Neural crest cell (in vitro differentiated cells): ENCODE measurements at places on chromosomes 7 and 10. TPM values are rescaled to one million over a fixed set of nuclear protein-coding genes. Genes with fewer than 3 reads are reported as not detected.
A peak's percentile ranks its signal among the peaks of the same experiment; 100 is the strongest.

TSPAN12 gene
- 15.7 and 18.2 TPM in 2 replicates for total RNA-seq

DNA sequence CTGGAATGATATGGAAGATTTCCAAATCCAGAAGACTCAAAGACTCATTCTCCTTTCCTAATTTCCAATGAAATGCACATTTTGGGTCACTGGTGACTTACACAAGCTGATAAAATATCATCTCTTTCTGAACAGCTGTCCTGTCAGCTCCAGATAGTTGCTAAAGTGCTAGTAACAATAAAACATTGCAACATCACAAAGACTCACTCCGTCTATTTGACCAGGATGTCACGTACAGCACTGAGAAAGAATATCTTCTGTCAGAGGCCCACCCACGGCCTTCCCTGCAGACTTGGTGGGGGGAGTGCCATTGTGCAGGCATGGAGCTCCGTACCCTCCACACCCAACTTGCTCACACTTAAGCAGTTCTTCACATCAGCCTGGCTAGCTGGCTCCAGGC is 78.9 kb upstream of the EGR2 start:
- H3K36me3 ChIP-seq, result no peaks in the 10 kb centered on the region
- H3K27ac ChIP-seq, result no peak overlapping the region
- H3K27me3 ChIP-seq, result no peaks in the 10 kb centered on the region

AKR1D1 gene
- not detected in 2 replicates for total RNA-seq

GRCh38 chr7:16350634-16351033 is 70.7 kb downstream of the CRPPA start:
- H3K4me1 ChIP-seq, result peaks cover 8% of the 10 kb centered on the region
- H3K27me3 ChIP-seq, result no peaks in the 10 kb centered on the region
- H3K4me3 ChIP-seq, result no peak overlapping the region

- no peak for DNase-seq
- peak overlapping the region; percentile 97 for H3K4me3 ChIP-seq
- no peaks in the 10 kb centered on the region for H3K27me3 ChIP-seq
Measured at GRCh38 chr10:91924212-91925021, 847 bp downstream of the BTAF1 start.

GRCh38 chr7:100397315-100398081 is 24.2 kb downstream of the PILRA start:
- H3K27ac ChIP-seq, result no peak overlapping the region
- peaks cover 24% of the 10 kb centered on the region for H3K27me3 ChIP-seq
- H3K4me1 ChIP-seq, result no peaks in the 10 kb centered on the region
- no peaks in the 10 kb centered on the region for H3K36me3 ChIP-seq
- no peak for DNase-seq
- no peak overlapping the region for H3K4me3 ChIP-seq

PRRT4 gene
- 3.1 and 3.3 TPM in 2 replicates for total RNA-seq

GRCh38 chr10:63415640-63416244 is 50.0 kb downstream of the JMJD1C start:
- no peaks in the 10 kb centered on the region for H3K27me3 ChIP-seq
- H3K36me3 ChIP-seq, result no peaks in the 10 kb centered on the region
- DNase-seq, result no peak
- peak overlapping the region; percentile 53 for H3K27ac ChIP-seq

DNA sequence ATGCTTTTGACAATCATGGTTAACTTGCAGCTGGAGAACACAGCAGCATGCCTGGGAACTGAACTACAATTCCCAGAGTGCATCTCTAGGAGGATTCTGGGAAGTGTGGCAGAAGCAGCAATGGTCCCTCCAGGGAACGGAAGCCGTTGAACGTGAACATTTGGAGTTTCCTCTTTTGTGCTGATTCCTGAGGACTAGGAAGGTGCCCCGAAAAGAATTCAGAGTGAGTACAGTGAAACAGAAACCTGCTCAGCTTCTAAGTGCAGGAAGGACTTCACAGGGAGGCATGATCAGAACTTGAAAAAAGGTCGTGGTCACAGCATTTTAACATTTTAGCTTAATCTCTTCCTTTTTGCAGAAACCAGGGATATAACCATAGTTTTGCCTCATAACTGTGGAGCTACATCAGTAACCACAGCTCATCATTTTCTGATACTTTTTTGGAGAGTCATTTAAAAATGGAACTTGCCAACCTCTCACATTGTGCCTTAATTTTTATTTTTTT is at the start of gene NUDT13:
Gene NUDT13 (plus strand): TSS at position 111 of the 505 bp plus-strand sequence. CDS start 3,911 bp downstream, outside the sequence.
- peak; percentile 41 for DNase-seq
- H3K4me3 ChIP-seq, result peak within 1 kb of the TSS; percentile 95
- peaks cover 22% of the 10 kb centered on the region for H3K36me3 ChIP-seq
- H3K4me1 ChIP-seq, result peaks cover 10% of the 10 kb centered on the region
- no peaks in the 10 kb centered on the region for H3K27me3 ChIP-seq
- H3K27ac ChIP-seq, result peak within 1 kb of the TSS; percentile 99

DNA sequence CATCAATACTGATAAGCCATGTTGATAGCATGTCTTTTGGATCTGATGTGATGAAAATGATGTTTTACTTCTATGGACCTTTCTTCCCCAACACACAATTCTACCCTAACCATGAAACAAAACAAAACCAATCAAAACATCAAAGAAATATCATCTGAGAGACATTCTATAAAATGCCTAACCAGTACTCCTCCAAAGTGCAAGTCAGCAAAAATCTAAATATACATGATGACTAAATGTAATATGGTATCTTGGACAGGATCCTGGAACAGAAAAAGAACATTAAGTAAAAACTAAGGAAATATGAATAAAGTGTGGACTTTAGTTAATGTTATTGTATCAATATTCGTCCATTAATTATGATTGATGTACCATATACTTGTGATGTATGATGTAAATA is 625.1 kb downstream of the MAGI2 start:
- H3K36me3 ChIP-seq, result no peaks in the 10 kb centered on the region
- no peak overlapping the region for H3K27ac ChIP-seq
- no peaks in the 10 kb centered on the region for H3K4me1 ChIP-seq
- H3K27me3 ChIP-seq, result no peaks in the 10 kb centered on the region

- no peak for DNase-seq
- peaks cover 8% of the 10 kb centered on the region for H3K4me1 ChIP-seq
- no peaks in the 10 kb centered on the region for H3K36me3 ChIP-seq
- H3K4me3 ChIP-seq, result no peak overlapping the region
- peaks cover 5% of the 10 kb centered on the region for H3K27me3 ChIP-seq
Measured at GRCh38 chr7:68752485-68753178, 845.6 kb upstream of the AUTS2 start.

GSTK1 gene
- 51.0 and 54.1 TPM in 2 replicates for total RNA-seq

GRCh38 chr7:68218461-68218860 is 1221.8 kb downstream of the TYW1 start:
- H3K27ac ChIP-seq, result no peak overlapping the region
- H3K4me1 ChIP-seq, result peaks cover 14% of the 10 kb centered on the region
- DNase-seq, result no peak
- H3K4me3 ChIP-seq, result no peak overlapping the region
- no peaks in the 10 kb centered on the region for H3K27me3 ChIP-seq

- no peak for DNase-seq
- no peaks in the 10 kb centered on the region for H3K27me3 ChIP-seq
- no peak overlapping the region for H3K4me3 ChIP-seq
- no peak overlapping the region for H3K27ac ChIP-seq
- H3K4me1 ChIP-seq, result no peaks in the 10 kb centered on the region
Measured at GRCh38 chr10:104435822-104436221, 82.2 kb downstream of the CFAP58 start.

DNA sequence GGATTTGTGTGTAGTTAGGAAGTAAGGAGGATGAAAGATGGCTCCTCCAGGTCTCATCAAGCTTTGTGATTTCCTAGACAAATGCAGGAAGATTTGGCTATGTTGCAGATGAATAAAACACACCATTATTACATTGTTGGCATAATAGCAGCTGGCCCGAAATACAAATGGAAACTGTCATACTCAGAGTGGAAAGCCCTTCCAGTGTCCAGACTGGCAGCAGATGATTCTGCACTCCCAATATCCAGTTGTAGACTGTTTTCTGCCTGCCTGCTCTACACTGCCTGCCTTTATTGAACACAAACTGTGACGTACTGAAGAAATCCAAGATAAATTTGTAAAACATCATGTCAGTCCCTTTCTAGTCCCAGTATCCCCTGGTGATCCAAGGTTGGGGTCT is 99.7 kb upstream of the FZD1 start:
- no peak for DNase-seq
- no peak overlapping the region for H3K4me3 ChIP-seq
- H3K36me3 ChIP-seq, result no peaks in the 10 kb centered on the region
- no peaks in the 10 kb centered on the region for H3K27me3 ChIP-seq

ATOH7 gene
- 0.20 and 0.84 TPM in 2 replicates for total RNA-seq

DNA sequence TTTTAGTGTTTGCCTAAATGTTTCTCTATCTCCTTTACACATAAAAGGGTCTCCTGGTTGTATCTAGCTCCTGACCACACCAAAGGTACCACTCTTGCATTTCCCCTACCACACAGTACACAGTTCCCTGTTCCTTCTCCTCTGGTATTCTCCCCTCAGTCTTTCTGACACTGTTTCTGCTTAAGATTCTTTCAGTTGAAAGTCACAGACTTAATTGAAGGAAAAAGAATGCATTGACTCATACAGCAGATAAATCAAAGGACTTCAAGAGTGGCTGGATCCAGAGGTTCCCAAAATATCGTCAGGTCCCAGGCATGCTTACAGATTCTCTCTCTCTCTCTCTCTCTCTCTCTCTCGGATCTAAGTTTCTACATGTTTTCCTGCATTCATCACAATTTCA is 185.6 kb upstream of the LRGUK start:
- no peak overlapping the region for H3K4me3 ChIP-seq
- H3K36me3 ChIP-seq, result peaks cover 5% of the 10 kb centered on the region
- peak overlapping the region; percentile 20 for H3K27ac ChIP-seq
- no peak for DNase-seq
- H3K4me1 ChIP-seq, result peaks cover 16% of the 10 kb centered on the region
- H3K27me3 ChIP-seq, result no peaks in the 10 kb centered on the region

GRCh38 chr10:65017523-65017922 is 1496.3 kb downstream of the REEP3 start:
- no peak overlapping the region for H3K4me3 ChIP-seq
- H3K27ac ChIP-seq, result no peak overlapping the region
- no peaks in the 10 kb centered on the region for H3K36me3 ChIP-seq
- DNase-seq, result no peak
- H3K4me1 ChIP-seq, result no peaks in the 10 kb centered on the region
- H3K27me3 ChIP-seq, result no peaks in the 10 kb centered on the region

- peaks cover 2% of the 10 kb centered on the region for H3K27me3 ChIP-seq
- peak overlapping the region; percentile 48 for H3K4me3 ChIP-seq
- H3K27ac ChIP-seq, result peak overlapping the region; percentile 84
- peak; percentile 37 for DNase-seq
Measured at GRCh38 chr10:78543749-78544362, 510.2 kb downstream of the RPS24 start.
